Renal cortex interstitium (tissue), 15 donors: ENCODE measurements at places on chromosomes 16 and 17. TPM values are rescaled to one million over a fixed set of nuclear protein-coding genes. Genes with fewer than 3 reads are reported as not detected.

DNA sequence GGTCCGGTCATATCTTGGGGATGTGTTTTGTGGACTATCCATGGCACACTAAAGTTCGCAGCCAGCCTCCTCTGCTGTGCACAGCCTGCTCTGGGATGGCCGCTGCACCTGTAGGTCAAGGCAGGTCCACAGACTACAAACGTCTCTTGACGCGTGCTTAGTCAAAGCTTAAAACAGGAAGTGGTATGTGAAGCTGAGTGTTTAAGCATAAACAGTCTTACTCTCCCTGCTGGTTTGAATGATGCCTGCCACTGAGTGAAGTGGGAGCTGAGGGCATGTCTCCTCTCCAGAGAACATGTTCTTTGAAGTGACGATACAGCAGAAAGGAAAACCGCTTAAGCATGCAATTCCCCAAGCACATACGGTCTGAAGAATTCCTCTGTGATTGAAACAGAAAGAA, 365.6 kb downstream of the SLC39A11 start:
- DNase-seq, result no peak

- no peak for DNase-seq
Measured at GRCh38 chr17:63222655-63223054, 223.5 kb downstream of the CYB561 start.

DNA sequence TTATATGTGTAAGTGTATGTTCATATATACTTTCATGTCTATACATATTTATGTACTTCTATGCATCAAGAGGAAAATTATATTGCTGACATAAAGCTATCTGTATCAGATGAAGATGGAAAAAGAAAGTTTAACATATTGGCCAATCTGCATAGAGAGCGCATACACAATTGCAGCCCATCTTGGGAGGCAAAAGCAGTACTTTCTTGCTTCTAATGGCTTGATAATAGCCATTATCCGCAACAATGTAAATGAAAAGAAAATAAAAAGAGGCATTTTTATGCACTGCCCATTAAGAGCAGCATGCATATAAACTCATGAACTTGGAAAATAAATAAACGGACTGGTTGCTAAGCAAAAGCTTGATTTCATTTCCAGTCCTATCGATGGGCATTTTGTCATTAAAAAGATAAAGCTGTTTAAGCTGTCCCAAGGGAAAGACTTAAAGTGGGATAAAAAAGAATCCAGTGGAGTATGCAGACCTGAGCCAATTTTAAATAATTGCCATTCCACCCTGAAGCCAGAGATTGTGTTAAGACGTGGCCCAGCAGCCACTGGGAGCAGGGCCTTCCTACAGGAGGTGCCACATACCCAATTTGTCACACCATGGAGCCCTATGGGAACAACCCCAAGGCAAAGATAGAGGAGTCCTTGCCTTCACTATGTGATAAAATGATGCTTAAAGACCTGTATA, 183.6 kb upstream of the CDH11 start:
- no peak for DNase-seq

DNA sequence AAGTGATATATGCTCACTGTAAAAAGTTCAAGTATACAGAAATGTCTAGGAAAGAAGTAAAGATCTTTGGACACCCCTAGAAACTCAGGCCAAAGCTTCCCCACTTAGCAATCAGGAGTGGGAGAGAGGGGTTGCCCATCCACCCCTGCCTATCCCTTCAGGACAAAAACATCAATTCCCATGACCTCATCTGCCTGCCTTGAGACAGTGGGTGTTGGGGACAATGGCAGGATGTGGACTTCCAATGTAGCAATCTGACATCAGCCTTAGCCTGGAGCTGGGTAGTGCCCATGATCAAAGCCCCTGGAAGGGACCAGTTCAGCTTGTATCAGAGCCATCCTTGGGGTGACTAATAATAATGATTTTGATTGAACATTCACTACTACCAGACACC, 18.1 kb downstream of the ITPRIPL2 start:
- DNase-seq, result no peak

- no peak for DNase-seq
Measured at GRCh38 chr17:17468217-17469010, 8.4 kb upstream of the MED9 start.

DNA sequence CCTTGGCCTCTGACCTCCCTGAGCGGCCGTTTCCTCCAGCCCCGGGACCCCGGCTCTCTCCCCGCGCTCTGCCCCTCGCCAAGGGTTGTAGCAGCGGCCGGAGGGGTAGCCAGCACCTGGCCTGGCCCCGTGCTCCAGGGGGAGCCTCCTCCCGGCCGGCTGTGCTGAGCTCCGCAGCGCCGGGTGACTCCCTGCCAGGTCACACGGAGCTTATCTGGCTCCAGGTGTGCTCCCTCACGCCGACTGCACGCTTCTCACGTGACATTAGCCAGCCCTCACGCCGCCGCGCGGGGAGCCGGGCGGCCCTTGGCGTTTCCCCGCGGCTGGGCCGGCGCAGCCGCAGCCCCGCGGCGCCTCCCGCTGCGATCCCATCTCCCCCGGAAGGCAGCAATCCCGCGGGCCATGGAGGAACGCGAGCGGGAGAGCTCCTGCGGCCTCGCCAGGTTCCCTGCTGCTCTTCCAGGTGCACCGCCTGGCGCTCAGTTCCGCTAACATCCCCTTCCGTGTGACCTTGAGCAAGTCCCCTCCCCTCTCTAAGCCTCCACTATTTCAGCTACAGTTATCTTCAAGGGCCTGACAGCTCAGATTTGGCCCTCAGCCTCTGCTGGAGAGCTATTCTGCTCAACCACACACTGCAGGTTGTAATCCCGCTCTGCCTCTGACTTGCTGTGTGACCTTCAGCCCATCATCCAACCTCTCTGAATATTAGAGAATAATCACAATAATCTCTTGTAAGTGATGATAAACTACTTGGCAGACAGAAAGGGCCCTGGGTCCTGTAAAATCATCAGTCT, 3.4 kb downstream of the MYO18A start:
- DNase-seq, result no peak

FDXR gene
- 8.6 TPM for polyA plus RNA-seq

KCNAB3 gene
- 14.9 TPM for polyA plus RNA-seq

MRPL28 gene
- 65.3 TPM for polyA plus RNA-seq

NAGLU gene
- 26.4 TPM for polyA plus RNA-seq

TBC1D3 gene
- not detected for polyA plus RNA-seq
